ENCODE measurements at places on chromosomes 2 and 18.

GRCh38 chr2:44962176-44962695 is 20.7 kb downstream of the SIX3 start:
- no peak for DNase-seq

DNA sequence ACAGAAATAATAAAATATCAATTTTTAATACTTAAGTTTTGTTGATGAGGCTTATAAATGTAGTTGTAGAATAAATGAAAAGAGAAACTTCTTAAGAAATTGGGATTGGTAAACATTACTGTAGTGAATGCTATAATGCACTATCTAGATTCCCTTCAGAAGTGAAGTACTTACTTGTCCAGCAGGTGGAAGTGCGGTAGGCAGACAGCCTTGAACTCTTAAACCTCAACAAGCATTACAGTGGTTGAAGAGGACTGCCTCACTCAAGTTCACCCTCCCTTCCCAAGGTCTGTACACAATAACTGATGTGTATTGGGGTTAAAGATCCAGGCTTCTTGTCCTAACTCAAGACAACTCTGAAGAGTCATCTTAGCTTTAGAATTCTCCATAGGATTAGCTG is 931.0 kb upstream of the LRRTM1 start:
- no peak for DNase-seq

GRCh38 chr2:189444322-189444721 is 3.0 kb downstream of the WDR75 start:
- DNase-seq: no peak

DNA sequence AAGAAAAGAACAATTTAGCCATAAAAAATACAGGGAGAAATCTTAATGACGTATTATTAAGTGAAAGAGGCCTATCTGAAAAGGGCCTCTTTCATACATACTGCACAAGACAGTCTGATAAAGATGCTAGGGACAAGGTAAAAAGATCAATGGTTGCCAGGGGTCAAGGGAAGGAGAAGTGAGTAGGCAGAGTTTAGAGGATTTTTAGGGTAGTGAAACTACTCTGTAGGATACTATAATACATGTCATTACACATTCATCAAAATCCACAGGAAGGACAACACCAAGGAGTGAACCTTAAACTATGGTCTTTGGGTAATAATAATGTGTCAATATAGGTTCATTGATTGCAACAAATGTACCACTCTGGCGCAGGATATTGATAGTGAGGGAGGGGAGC is 289.3 kb downstream of the FSIP2 start:
- no peak for DNase-seq

- DNase-seq: no peak
Measured at GRCh38 chr2:219042750-219043149, 1.4 kb upstream of the CFAP65 start.

GRCh38 chr2:127517465-127517864 is 8.8 kb downstream of the IWS1 start:
- DNase-seq: no peak

GRCh38 chr2:180000434-180000833 is 6.7 kb downstream of the CWC22 start:
- no peak for DNase-seq

- DNase-seq: no peak
Measured at GRCh38 chr2:239285071-239285931, 115.5 kb downstream of the HDAC4 start.

DNA sequence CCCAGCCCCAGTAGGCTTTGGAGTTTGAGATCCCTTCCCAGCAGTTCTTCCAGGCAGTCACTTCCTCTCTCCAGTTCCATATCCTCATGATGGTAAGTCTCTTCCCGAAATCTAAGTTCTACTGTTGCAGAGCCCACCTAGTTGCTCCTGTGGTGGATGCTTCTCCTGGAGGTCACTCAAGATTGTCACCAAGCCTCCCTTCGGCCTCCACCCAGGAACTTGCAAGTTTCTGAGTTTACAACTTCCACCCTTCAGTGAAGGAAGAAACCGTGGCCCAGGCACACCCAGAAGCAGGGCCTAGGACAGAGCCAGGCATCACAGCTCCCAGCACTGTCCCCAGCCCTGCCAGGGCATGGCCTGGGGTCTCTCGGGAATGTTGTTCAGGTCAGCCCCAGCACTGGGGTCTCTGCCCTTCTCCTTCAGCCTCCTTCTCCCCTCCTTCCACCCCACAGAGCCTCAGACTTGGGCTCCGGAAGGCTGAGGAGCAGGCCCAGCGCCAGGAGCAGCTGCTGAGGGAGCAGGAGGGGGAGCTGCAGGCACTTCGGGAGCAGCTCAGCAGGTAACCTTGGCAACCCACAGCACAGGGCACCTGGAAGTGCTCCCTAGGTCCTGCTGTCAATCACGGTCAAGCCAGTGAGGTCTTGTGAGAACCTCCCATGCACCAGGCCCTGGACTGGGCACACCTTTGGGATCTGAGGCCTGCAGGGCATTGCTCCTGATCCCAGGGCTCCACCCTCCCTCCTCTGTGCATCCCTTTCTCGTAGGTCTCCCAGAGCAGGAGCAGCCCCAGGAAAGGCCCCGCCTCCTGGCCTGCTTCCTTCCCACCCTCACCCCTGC is 7.1 kb downstream of the RUFY4 start:
- DNase-seq: no peak

GRCh38 chr2:131488306-131489205 is 3.6 kb downstream of the MZT2A start:
- DNase-seq: no peak

- DNase-seq: no peak
Measured at GRCh38 chr2:177545143-177545542, 152.6 kb downstream of the AGPS start.

Measured in SK-N-DZ (cell line).